ENCODE measurements at places on chromosomes 6 and 20.

GRCh38 chr6:53912661-53913060, 117.9 kb downstream of the LRRC1 start:
- no peak for DNase-seq

DNA sequence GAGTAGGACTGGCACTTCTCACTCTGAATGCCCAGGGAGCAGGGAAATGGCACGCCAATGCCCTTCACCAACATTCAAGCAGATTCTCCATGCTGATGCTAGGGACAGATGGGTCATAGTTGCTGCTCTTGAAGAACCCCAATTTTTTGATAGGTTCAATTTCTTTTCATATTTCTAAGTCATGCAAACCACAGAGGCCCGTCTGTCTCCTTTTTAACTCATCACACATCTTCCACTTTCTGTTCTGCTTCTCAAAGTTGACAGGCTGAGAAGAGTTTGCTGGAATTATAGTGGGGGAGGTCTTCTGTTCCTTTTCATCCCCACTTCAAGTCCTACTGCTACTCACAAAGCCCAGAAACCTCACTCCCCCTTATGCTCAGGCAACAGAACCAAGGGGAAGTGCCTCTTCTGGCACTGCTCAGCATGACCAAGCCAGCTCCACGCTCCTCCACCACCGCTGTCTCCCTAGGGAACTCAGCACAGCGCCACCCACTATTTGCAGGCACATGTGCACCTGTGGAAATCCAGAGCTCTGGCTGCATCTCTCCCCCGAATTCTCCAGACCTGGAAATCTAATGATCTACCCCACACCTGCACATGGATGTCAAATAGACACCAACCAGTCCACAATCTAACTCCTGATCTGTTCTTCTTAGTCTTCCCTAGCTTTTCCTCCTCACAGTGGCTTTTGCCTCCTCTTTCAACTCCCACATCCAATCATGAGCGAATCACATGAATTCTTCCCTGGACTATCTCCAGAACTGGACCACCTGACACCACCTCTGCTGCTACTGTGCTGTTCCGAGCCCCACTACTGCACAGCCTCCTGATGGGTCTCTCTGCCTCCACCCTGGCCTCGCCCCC, 10.7 kb downstream of the ZBTB24 start:
- DNase-seq: no peak

DNA sequence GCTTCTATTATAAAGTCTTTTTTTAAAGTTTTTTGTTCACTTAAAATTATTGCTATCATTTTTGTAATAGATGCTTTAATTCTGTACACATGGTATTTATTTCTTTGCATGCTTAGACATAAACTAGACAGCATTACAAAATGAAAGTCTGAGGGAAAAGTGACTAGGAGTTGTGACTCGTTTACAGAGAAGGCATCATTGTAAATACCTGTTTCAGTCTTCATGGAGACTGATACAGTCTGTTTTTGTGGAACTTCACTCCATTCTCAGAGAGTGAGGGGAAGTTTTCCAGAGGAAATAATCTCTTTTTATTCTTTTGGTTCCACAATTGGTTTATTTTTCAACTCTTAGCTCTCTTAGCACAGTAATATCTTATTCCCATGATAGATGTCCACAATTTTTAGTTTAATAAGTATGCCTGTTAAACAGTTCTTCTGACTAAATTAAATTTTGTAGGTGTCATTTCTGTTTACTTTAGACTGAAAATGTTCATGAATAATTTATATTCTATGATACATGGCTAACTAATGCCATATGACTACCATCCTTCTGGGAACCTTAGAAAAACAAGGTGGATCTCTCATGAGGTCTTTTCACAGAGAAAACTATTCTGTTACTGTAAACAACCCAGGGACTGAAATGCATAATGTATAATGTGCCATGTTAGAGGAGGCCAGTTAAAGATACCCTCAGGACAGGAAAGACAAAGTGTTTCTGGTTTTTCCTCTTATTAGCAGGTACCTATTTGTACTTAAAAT, 69.2 kb downstream of the MYO6 start:
- no peak for DNase-seq

DNA sequence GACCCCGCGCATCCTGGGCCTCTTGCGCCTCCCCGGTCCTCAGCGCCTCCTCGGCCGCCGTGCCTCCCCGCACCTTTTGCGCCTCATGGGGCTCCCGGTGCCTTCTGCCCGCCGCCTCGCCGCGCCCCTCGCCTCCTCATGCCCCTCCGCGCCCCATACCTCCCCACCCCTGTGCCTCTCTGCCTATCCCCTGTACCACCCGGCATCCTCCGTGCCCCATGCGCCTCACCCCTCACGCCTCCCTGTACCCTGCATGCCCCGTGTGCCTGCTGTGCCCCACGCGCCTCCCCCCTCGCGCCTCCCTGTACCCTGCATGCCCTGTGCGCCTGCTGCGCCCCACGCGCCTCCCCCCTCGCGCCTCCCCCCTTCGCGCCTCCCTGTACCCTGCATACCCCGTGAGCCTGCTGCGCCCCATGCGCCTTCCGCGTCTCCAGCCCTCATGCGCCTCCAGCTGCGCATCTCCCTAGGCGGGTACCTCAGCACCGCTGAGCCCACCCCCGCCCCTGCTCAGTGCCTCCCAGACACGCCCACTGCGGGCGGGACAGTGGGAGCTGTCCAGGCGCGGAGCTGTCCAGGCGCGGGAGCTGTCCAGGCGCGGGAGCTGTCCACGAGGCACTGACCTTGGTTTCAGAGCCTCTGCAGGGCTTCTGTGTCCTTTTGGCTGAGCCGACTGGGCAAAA, 37.1 kb downstream of the IGF2R start:
- no peak for DNase-seq

DNA sequence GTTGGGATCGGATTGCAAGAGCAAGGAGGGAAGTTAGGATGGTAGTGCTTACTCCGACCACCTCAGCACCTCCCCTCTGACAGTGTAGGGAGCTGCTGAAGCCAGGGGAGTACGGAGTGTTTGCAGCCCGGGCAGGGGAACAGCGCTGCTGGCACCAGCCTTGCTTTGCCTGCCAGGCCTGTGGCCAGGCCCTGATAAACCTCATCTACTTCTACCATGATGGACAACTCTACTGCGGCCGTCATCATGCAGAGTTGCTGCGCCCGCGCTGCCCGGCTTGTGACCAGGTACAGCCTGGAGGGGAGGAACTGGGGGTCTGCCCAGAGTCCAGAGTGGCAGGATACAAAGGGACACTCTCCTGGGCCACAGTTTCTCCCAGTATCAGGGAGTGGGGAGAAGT, 2.2 kb upstream of the TOMM6 start:
- DNase-seq: no peak

- DNase-seq: no peak
Observed at GRCh38 chr6:160238761-160239751, 19.6 kb downstream of the SLC22A2 start.

- DNase-seq: no peak
Observed at GRCh38 chr6:31896856-31897611, 464 bp downstream of the EHMT2 start.

DNA sequence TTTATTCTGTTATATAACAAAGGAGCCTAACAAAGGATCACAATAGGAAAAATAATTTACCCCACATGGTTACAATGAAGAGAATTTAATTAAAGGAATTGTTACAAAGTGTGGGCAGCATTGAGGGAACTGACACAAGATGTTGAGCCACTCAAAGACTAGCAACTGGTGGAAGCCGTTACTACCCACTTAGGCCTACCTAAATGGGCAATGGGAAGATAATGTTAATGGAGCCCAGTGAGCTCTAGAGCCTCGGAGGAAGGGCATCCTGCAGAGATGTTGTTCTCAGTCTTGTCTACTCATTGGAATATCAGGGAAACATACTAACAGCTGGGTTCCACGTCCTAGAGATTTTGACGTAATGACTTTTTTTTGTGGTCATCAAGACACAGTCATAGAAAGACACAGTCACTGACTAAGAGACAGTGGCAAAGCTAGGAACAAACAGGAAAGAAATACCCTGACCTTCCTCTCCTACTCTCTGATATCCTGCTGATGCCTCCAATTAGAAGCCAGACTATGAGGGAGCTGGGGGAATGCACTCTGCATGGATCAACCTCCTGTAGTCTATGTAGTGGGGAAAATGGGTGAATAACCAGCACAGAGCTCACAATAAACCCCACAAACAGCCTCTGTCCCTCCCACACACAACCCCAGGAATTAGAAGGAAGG, 523.8 kb upstream of the FLRT3 start:
- DNase-seq: no peak

- DNase-seq: no peak
Observed at GRCh38 chr6:89385156-89385667, 26.9 kb downstream of the RRAGD start.
